H9 (cell line): ENCODE measurements at places on chromosomes 2 and 18.

DNA sequence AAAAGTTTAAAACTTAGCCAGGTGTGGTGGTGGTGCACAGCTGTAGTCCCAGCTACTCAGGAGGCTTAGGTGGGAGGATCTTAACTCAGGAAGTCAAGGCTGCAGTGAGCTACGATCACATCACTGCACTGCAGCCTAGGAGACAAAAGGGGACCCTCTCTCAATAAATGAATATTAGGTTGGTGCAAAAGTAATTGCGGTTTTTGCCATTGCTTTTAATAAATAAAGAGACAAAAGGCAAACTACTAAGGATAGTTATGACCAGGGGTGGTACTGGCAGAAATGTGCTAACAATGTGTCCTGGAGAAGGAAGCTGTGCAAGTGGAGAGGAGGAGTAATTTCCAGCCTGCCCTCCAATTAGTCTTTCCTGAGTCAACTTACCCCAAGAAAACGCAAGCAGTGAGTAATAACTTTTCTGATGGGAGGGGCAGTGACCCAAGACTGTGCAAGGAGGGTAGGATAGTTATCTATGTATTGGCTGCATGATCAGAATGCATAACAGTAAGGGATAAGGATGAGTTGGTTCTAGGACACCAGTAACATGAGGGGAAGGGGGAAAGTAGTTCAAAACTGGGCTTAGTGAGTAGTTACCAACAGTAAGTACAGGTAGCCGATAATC, 1.5 kb downstream of the EXOC6B start:
- no peak overlapping the region for H3K27ac ChIP-seq
- H3K27me3 ChIP-seq = no peaks in the 10 kb centered on the region
- no peaks in the 10 kb centered on the region; the same call in 1 of the 2 replicates for H3K4me1 ChIP-seq
- DNase-seq = no peak

DNA sequence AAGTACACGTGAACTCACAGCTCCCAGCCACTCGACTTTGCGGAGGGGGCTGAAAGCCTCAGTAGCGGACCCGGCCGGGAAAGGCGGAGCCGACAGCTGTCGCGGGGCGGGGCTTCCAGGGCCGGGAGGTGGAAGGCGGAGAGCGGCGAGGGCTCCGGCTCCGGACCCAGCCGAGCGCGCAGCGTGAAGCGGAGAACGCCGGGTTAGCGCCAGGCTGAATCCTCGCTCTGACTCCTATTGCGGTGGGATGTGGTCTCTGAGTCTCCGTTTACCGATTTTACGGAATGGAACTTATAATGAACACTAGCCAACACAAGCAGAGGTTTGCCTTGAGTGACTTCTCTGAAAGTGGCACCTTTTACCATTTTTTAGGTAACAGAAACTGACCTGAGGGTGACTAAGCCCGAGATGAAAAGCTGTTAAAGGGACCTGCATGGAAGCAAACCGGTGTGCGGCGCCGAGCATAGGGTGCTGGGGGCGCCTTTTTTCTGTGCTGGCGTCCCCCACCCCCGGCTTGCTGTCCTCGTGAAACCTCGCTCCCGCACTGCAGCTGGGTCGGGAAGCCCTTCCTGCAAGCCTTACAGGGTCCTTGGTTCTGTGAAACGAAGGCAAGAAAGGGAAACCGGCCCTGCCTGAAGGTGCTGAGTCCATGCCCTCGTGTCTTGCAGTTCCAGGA, 72.9 kb downstream of the EN1 start:
- H3K4me1 ChIP-seq = no peaks in the 10 kb centered on the region
- peak overlapping the region; percentile 78 for H3K4me3 ChIP-seq
- peak; percentile 75 for DNase-seq
- peaks cover 2% of the 10 kb centered on the region; the same call in 1 of the 2 replicates for H3K27me3 ChIP-seq

DNA sequence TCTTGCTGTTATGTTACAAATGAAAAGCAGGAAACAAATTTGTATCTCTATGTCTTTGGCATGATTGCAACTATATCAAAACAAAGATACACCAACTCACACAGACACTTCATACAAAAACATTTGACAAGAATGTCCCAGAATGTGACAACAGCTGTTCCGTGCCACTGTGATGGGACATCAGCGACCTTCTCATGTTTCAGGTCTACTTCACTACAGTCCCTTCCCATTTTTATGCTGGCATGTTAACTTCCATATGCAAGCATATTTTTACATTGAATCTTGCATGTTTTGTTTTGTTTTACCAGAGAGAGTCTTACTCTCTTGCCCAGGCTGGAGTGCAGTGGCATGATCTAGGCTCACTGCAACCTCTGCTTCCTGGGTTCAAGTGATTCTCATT, 71.2 kb downstream of the STK25 start:
- no peak for DNase-seq
- H3K4me1 ChIP-seq = no peaks in the 10 kb centered on the region
- H3K27ac ChIP-seq = no peak overlapping the region
- no peaks in the 10 kb centered on the region for H3K27me3 ChIP-seq

DNA sequence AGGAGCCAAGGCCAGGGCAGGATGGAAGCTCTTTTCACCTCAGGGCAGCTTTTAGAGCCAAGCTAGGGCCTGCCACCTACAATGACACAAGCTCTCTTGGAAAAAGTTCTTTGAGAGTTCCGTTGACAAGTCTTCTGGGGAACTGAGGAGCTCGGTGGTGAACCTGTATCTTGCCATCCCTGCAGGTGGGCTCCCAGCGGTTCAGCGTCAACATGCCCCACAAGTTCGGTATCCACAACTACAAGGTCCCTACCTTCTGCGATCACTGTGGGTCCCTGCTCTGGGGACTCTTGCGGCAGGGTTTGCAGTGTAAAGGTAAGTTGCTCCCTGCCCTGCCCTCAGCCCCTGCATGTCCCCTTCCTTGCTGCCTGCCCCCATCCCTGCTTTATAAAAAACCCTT, 312.8 kb upstream of the EPAS1 start:
- H3K27me3 ChIP-seq = no peaks in the 10 kb centered on the region
- no peaks in the 10 kb centered on the region for H3K4me1 ChIP-seq
- no peak for DNase-seq
